ENCODE measurements at places on chromosomes 6 and 20.

DNA sequence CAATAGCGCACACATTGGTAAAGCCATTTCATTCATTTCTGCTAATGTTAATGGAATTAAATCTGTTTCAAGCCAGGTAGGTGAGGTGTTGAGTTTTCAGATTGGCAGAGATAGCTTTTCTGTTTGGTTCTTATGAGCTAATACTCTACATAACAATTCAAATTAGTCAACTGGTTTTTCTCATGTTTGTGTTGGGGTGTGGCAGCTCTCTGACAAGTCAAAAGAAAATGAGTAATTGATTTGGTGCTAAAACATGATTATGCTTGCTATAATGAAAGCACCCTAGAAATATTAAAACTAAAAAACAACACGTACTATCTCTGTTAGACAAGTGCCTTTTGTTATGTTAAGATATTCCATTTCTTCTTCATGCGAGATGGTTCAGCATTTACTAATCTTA lies 13.6 kb downstream of the PPP1R14C start:
- no peak for DNase-seq

- no peak for DNase-seq
Observed at GRCh38 chr6:106488494-106489370, 128.2 kb downstream of the CRYBG1 start.

DNA sequence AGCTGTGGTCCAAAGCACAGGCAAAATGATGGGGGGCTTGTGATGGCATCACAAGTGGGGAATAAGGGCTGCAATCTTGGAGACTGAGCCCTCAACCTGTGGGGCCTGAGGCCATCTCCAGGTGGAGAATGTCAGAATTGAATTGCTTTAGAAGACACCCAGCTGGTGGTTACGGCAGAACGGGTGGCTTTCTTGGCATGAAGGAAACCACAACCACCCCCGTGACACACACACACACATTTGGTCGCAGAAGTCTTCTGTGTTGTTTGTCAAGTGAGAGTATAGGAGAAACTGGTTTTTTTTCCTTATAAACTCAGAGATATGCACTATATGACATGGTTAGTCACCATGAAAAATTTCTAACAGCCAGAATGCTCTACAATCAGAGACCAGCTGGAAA lies 139.5 kb upstream of the CDH4 start:
- DNase-seq = no peak

DNA sequence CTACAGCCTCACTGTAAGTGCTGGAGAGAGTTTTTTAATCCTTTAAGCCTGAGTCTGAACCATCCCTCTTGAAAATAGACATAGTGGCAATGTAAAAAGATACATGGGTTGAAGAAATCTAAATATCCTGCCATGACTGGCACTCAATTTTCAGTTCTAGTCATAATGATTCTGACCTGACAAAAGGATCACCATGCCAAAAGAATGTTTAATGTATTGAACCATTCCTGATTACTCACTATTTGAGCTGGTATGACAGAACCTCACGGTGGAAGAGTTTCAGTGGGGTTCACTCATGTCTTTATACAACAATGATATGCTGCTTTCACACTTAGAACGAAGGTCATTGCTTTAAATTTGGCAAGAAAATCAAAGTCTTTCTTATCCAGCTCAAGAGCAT lies 93.4 kb downstream of the HIVEP2 start:
- DNase-seq = no peak

DNA sequence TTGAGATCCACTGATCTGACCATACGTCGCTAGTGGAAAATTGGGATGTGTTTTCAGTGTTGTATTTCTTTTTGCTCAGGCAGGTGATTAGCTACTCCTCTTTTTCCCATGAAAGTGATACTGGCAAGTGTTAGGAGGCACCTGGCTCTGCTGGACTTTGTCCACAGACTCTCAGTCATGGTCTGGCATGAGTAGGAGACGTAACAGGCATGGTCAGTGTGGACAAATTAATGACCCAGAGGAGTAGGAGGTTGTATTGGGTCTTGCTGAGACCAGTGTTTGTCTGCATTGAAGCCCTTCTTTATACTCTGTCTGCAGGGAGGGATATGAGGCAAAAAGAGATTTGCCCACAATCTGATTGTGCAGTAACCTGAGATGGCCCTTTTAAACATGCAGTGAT lies 178.7 kb downstream of the DTNBP1 start:
- DNase-seq = no peak

- DNase-seq = no peak
Observed at GRCh38 chr6:90237350-90237990, 59.2 kb downstream of the BACH2 start.

GRCh38 chr6:4939241-4939640 lies 64.6 kb downstream of the RPP40 start:
- DNase-seq = no peak

DNA sequence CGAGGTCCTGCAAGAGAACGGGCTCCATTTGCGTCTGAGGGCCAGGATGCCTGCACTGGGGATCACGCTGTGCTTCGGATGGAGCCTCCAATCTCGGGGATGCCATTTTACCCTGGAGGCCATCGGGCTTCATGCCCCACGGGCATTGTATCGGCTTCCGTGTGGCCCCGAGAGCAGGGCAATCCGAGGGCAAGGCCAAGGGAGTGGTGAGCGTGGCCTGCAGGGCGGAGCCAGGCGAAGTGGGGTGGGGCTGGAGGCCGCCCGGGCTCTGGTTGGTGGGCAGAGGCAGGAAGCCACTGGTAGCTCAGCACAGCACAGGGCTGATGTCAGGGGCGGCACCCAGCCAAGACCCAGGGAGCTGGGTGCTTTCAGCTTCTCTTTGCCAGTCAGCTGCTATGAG lies 57.5 kb upstream of the BHLHE23 start:
- no peak for DNase-seq

GRCh38 chr6:123462152-123462551 lies 174.6 kb downstream of the TRDN start:
- DNase-seq = no peak

GRCh38 chr20:34016736-34017135 lies 23.0 kb downstream of the RALY start:
- no peak for DNase-seq

GRCh38 chr6:149852180-149852579 lies 12.0 kb downstream of the LRP11 start:
- DNase-seq = no peak

DNA sequence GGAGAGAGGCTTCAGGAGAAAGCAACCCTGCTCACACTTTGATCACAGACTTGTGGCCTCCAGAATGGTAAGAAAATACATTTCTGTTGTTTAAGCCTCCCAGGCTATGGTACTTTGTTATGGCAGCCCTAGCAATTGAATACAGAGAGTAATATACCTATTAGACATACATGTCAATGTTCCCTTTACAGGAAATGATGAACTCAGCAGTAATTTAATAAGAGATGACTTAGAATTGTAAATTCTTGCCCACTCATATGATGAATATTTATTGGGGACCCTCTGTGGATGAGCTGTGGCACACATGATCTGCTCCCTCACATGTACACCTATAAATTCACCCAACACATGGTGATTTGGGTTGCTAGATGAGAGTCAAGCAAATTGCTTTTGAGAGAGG lies 20.4 kb upstream of the FOXA2 start:
- no peak for DNase-seq

DNA sequence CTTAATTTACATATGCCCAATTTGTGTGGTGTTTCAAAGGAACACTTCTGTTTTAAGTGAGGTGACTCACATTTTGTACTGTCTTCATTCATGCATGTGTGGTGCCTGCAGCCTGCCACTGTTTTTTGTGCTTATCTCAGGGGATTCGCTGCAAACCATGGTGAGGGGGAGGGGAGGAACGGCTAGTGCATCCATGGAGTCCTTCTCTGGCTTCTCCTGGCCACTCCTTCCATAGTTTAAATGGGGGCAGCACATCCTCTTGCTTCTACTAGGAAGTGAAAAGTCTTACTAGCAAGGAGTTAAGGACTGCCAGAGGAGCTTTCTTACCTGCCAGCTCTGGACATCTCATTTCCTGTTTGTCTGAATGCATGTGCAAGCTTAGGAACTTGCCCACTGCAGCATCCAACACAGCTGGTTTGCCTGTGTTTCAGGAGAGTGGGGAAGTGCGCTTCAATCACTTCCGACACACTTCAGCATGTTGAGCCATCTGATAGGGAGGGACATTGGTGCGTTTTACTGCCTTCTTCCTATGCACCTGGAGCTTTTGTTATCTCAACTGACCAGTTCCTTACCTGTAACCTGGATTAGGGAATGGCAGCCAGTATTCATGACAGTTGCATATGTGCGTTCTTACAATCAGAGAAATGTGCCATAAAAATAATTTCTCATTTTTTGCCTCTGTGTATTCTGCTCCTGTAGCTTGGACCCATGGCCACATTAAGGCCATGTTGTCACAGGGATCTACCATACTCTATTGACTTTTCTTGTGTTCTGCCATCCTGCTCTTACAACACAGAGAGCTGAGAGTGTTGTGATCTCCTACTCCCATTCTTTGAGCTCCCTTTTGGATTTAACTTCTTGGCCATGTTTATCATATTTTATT lies 211.3 kb downstream of the ARID1B start:
- DNase-seq = peak; percentile 27

- DNase-seq = no peak
Observed at GRCh38 chr6:3296537-3296936, 37.8 kb downstream of the PSMG4 start.

DNA sequence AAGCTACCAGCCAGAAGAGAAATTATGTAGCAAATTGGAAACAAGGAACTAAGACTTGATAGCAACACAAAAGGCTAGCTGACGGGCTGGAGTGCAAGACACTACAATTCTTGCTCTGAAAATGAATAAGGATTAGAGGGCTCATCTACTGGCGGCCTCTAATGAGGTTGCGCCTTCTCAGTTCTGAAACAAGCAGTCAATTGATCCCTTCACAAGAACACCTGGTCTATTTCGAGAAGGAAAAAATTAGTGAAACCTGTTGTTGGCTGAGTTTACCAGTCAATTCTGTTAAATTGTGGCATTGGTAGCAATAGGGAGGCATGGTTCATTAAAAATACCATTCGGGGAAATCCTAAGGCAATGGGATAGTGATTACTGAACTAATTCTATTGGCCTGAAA lies 74.8 kb upstream of the JARID2 start:
- DNase-seq = no peak

- no peak for DNase-seq
Observed at GRCh38 chr20:25030007-25030648, 27.8 kb downstream of the ACSS1 start.

- no peak for DNase-seq
Observed at GRCh38 chr20:47974234-47974878, 189.1 kb upstream of the SULF2 start.

DNA sequence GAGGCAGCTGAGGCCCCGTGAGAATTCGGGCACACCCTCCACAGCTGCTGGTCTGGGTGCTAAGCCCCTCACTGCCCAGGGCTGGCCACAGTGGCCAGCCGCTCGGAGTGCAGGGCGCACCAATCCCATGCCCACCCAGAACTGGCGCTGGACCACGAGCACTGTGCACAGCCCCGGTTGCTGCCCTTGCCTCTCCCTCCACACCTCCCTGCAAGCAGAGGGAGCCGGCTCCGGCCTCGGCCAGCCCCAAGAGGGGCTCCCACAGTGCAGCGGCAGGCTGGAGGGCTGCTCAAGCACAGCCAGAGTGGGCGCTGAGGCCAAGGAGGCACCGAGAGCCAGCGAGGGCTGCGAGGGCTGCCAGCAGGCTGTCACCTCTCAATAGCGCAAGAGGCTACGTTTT lies 35.0 kb downstream of the CGA start:
- no peak for DNase-seq

DNA sequence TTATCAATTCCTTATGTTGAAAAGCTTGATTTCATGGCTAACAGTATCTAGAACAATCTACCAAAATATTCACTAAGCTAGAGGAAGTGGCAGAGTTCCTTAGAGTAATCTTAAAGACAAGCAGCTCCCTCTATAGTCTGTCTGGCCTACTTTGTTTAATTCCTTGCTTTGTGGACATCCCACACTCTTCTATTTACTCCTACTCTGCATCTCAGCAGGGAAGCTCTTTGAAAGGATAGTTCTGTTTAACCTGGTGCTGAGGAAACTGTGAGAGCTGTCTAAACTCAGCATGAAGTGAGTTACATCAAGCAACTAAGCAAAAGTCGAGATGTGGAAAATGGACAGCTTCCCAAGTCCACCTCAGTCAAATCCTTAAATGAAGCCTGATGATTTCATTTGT lies 4.3 kb downstream of the REV3L start:
- no peak for DNase-seq

- DNase-seq = no peak
Observed at GRCh38 chr6:26657256-26657655, 2.3 kb downstream of the ZNF322 start.

- no peak for DNase-seq
Observed at GRCh38 chr6:2771079-2771478, 5.9 kb downstream of the WRNIP1 start.

DNA sequence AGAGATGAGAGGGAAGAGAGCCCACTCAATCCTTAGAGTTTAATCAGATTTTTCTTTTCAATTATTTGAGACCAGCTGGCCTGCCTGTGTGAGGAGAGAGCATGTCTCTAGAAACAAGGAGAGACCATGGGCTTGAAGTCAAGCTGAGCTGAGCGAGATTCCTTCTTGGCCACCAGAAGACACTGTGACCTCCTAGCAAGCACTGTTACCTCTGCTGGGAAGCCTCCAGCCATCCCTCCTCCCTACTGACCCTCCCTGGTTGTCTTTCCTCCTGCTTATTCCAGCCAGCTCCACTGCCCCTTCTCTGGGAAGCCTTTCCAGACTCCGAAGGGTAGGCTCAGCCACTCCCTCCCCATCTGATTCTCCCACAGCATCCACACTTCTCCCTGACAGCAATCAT lies 110.0 kb downstream of the SCML4 start:
- DNase-seq = no peak

GRCh38 chr6:37131104-37131959 lies 38.6 kb upstream of the PIM1 start:
- no peak for DNase-seq

DNA sequence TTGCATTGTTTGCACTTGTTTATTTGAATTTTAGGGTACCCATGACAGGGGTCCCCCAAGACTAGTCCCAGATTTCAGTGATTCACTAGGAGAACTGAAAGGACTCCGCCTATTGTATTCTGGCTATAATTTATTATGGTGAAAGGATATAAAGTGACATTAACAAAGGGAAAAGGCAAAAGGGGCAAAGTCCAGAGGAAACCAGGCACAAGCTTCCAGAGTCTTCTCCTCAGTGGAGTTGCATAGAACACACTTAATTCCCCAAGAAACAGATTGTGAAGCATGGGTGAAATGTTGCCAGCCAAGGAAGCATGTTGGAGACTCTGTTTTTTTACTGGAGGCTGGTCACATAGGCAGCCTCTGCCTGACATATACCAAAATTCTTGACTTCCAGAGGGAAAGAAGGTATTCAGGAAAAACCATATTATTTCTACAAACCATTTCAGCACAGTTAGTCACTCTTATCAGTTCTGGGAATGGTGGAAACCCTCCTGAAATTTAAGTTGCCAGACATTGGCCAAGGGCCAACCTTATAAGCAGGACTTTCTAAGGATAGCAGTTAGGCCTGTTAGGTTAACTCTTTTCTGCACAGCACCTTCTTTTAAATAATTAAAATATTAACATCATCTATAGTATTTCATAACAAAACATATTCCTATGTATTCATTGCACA lies 71.8 kb downstream of the FIG4 start:
- no peak for DNase-seq

DNA sequence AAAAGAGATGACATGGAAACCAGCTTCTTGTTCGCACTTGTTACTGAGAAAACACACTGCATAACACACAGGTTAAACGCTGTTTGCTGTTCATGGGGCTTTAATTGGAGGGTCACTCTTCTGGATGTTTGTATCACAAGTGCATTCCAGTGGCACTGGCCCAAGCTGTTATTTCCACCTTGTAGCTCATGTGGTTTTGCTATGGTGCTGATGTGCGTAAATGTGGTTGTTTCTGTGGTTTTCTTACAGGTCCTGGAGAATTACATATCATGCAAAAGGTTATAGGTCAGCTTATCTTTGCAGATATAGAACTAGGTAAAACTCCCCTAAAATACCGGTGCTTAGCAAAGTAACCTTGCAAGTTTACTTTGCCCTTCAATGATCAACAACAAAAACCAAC lies 89.3 kb upstream of the AHI1 start:
- DNase-seq = no peak

Measured in CD4-positive, alpha-beta T cell treated with Interleukin-17A for 4 hours (primary cell).